ENCODE measurements at places on chromosomes 16 and 17. TPM values are rescaled to one million over a fixed set of nuclear protein-coding genes. Genes with fewer than 3 reads are reported as not detected.

GRCh38 chr16:14341324-14342225 lies 270.5 kb downstream of the MRTFB start:
- H3K4me3 ChIP-seq, result no peak overlapping the region
- H3K4me1 ChIP-seq, result no peaks in the 10 kb centered on the region
- no peak for DNase-seq
- H3K36me3 ChIP-seq, result no peaks in the 10 kb centered on the region

DNA sequence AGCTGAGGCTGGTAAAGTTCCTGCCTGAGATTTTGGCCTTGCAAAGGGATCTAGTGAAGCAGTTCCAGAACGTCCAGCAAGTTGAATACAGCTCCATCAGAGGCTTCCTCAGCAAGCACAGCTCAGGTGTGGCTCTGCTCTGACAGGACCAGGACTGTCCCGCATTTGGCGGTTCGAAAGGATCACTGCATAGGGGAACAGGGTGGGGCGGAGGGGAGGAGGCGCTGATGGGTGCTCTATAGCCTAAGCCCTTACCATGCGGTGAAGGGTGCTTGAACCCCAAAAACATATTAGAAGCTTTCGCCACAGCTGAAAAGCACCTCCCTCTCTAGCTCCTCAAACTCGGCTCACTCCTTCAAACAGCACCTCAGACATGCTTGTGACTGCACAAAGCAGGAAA lies 29.9 kb upstream of the ENDOV start:
- no peaks in the 10 kb centered on the region for H3K36me3 ChIP-seq
- H3K4me3 ChIP-seq, result no peak overlapping the region
- DNase-seq, result no peak

WNT3 gene
- total RNA-seq, result 14.0 TPM

DNA sequence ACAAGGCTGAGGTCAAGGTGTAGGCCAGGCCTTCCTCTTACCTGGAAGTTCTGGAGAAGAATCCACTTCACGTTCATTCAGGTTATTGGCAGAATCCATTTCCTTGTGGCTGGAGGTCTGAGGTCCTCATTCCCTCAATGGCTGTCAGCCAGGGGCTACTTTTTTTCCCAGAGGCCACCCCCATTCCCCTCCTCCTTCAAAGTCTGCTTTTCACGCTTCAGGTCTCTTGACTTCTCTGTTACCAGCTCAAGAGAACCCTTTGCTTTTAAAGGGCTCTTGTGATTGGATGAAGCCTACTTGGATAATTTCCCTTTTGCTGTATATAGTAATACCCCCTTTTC lies 55.1 kb upstream of the LGALS9 start:
- H3K36me3 ChIP-seq, result no peaks in the 10 kb centered on the region
- no peak overlapping the region for H3K4me3 ChIP-seq
- H3K27me3 ChIP-seq, result no peaks in the 10 kb centered on the region

- no peak overlapping the region for H3K27ac ChIP-seq
- H3K4me3 ChIP-seq, result peak overlapping the region; percentile 80
- DNase-seq, result no peak
Measured at GRCh38 chr16:2981177-2981898, 1.1 kb upstream of the PKMYT1 start.

DNA sequence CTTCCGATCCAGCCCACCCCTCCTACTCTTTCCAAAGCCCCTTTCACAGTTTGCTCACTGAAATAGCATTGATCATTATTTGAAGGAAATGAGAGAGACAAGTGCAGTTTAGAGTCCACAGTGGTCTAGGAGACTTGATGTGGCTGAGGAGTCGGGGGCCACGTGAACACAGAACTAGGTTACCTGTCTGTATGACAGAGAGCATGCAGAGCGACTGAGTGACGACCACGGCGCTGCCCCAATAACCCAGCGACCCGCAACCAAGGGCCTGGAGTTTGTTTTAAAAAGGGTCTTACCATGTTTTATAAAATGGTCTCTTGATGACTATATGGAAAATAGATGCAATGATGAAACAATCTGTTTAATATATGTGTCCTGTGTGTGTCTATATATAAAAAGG lies 39.5 kb downstream of the NDEL1 start:
- H3K27me3 ChIP-seq, result no peaks in the 10 kb centered on the region
- DNase-seq, result no peak
- no peaks in the 10 kb centered on the region for H3K4me1 ChIP-seq
- no peak overlapping the region for H3K4me3 ChIP-seq

DNA sequence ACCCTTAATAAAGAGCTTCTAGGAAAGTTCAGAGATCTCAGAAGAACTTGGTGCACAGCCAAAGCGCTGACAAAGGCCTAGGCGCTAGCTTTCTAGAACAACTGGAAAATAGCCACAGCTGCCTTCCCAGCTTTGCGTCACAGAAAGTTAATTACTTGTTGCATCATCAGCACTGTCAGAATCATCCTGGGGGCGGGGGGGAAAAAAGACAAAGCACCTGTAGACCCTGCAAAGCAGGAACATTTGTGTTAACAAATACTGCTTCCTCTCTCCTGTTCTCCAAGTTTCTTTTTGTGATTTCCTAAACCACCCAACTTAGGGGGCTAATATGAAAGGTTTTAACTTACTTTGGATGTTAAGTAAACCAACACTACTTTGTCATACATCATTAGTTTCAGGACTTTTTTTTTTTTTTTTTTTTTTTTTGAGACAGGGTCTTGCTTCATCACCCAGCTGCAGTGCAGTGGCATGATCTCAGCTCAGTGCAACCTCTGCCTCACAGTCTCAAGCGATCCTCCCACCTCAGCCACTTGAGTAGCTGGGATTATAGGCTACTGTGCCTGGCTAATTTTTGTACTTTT lies 4.8 kb upstream of the AARSD1 start:
- DNase-seq, result no peak
- no peaks in the 10 kb centered on the region for H3K4me1 ChIP-seq
- H3K4me3 ChIP-seq, result no peak overlapping the region

- no peaks in the 10 kb centered on the region for H3K27me3 ChIP-seq
- no peak for DNase-seq
- no peaks in the 10 kb centered on the region for H3K4me1 ChIP-seq
- no peaks in the 10 kb centered on the region for H3K36me3 ChIP-seq
Measured at GRCh38 chr16:576823-577201, 7.0 kb downstream of the PIGQ start.

DNA sequence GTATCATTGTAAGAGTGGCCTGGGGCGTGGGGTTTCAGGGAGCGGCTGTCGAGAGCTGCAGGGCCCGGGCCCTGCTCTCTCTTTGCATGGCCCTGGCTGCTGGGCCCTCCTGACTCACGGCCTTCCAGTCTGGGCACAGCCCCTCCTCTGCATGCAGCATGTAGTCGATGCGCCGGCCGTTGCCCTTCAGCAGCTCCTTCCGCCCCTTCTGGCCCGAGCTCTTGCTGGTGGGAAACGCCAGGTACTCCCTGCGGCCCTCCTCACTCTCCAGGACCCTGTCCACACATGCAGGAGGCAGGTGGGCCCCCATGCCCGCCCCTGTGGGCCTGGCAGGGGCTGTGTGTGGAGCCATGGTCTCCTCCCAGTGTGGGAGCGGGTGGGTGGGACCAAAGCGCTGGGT lies 50.7 kb downstream of the PRMT7 start:
- no peaks in the 10 kb centered on the region for H3K4me1 ChIP-seq
- H3K27ac ChIP-seq, result no peak overlapping the region
- no peaks in the 10 kb centered on the region for H3K27me3 ChIP-seq
- no peak for DNase-seq

GRCh38 chr17:66702106-66702936 lies 132.6 kb upstream of the CACNG5 start:
- peaks cover 48% of the 10 kb centered on the region for H3K4me1 ChIP-seq
- no peaks in the 10 kb centered on the region for H3K27me3 ChIP-seq
- no peaks in the 10 kb centered on the region for H3K36me3 ChIP-seq
- peak overlapping the region; percentile 75 for H3K27ac ChIP-seq

IRX5 gene
- not detected for total RNA-seq

MPP3 gene
- total RNA-seq, result 17.4 TPM

GRCh38 chr17:38436386-38436785 lies 8.1 kb downstream of the ARHGAP23 start:
- no peak overlapping the region for H3K27ac ChIP-seq
- H3K36me3 ChIP-seq, result no peaks in the 10 kb centered on the region
- no peak for DNase-seq
- H3K4me1 ChIP-seq, result no peaks in the 10 kb centered on the region

- peak overlapping the region; percentile 38 for H3K27ac ChIP-seq
- H3K27me3 ChIP-seq, result peaks cover 55% of the 10 kb centered on the region
- DNase-seq, result peak; percentile 42
- H3K36me3 ChIP-seq, result no peaks in the 10 kb centered on the region
Measured at GRCh38 chr16:86664522-86665318, 86.4 kb downstream of the FOXL1 start.

GRCh38 chr16:24102209-24102660 lies 153.9 kb upstream of the CACNG3 start:
- H3K36me3 ChIP-seq, result no peaks in the 10 kb centered on the region
- no peak overlapping the region for H3K4me3 ChIP-seq
- no peak for DNase-seq
- no peak overlapping the region for H3K27ac ChIP-seq
- no peaks in the 10 kb centered on the region for H3K4me1 ChIP-seq

DNA sequence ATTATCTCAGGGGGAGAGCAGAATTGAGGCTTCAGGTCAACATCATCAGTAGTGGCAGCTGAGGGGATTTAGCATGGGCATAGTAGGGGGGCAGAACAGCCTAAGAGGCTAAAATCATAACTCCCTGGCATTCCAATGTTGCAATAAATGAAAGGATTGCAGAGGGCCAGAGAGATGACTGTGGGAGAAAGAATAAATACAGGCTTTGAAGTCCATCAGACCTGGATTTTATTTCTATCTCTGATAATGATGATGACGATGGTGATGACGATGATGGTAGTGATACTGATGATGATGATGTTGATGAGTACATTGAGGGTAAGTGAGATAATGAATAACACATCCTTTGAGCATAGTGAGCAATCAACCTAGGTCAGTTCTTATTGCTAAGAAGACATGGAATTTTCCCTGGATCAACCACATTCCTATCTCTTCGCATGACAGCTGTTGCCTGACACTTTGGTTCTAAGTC lies 107.4 kb upstream of the CDH11 start:
- H3K4me3 ChIP-seq, result no peak overlapping the region
- peaks cover 8% of the 10 kb centered on the region for H3K27me3 ChIP-seq
- no peaks in the 10 kb centered on the region for H3K4me1 ChIP-seq
- no peaks in the 10 kb centered on the region for H3K36me3 ChIP-seq
- H3K27ac ChIP-seq, result no peak overlapping the region

- peak; percentile 86 for DNase-seq
- H3K36me3 ChIP-seq, result no peaks in the 10 kb centered on the region
- H3K27me3 ChIP-seq, result no peaks in the 10 kb centered on the region
- peak overlapping the region; percentile 67 for H3K27ac ChIP-seq
- peak overlapping the region; percentile 38 for H3K4me3 ChIP-seq
Measured at GRCh38 chr17:81097134-81097942, 62.4 kb downstream of the BAIAP2 start.

DNA sequence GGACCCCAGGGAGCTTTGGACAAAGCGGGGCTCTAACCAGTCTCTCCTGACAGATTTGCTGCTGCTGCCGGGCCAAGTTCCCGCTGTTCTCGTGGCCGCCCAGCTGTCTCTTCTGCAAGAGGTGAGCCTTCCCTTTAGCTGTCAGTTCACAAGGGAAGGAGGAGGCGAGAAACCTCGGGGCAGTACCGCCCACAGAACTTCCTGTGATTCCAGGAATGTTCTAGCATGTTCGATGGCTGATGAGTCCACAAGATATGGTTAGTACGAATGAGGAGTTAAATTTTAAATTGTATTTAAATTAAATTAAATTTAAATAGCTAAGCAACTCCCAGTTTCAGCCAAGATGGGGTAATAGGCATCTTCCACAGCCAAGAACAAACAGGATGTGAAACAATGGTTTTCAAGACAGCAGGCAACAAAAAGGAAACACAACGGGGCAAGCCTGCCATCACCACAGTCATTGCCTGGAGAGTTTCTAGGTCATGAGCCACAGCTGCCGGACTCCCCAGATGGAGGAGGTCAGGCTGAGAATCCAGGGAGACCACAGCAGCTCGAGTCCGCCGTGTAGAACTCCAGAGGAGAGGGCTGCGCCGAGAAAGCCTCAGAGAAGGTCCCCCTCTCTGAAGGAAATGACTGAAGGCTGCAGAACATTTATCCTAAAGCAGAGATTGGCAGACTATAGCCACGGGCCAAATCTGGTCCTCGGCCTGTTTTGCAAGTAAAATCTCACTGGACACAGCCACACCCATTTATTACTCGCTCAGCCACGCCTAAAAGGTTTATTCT lies 9.5 kb upstream of the TCF25 start:
- H3K4me3 ChIP-seq, result no peak overlapping the region
- H3K36me3 ChIP-seq, result no peaks in the 10 kb centered on the region
- no peak overlapping the region for H3K27ac ChIP-seq
- H3K27me3 ChIP-seq, result no peaks in the 10 kb centered on the region
- no peak for DNase-seq
- H3K4me1 ChIP-seq, result peaks cover 9% of the 10 kb centered on the region

UBE2Z gene
- 99.4 TPM for total RNA-seq

DNA sequence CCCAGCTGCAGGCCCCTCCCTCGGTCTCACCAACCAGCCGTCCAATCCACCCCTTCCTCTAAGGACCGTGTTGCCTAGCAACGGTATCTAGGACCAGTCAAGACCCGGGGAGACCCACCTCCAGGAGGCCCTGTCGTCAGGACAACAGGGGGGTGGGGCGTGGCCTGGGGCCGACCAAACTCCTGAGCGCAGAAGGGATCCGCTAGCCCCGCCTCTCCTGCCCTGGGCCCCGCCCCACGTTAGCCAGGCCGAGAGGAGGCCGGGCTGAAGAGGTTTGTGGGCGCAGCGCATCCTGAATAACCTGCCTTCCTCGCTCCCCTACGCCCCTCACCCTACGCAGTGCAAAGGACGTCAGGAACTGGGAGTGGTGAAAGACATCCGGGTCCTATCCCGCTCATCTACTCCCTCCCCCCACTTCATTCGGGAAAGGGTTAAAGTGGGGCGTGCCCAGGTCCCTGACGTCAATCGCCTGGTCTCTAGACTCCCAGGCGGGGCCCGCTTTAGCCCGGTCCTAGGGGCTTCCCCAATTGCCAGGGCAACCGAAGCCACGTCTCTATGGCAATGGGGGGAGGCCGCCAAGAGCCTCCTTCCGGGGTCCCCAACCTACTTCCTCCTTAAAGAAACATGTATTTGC lies 14.7 kb downstream of the DLG4 start:
- H3K27ac ChIP-seq, result no peak overlapping the region
- H3K36me3 ChIP-seq, result no peaks in the 10 kb centered on the region
- no peak for DNase-seq

GDPD3 gene
- total RNA-seq, result 27.5 TPM

GRCh38 chr16:57007530-57007929 lies 18.2 kb downstream of the NLRC5 start:
- DNase-seq, result no peak
- peaks cover 8% of the 10 kb centered on the region for H3K4me1 ChIP-seq
- H3K36me3 ChIP-seq, result no peaks in the 10 kb centered on the region
- no peak overlapping the region for H3K27ac ChIP-seq
- no peaks in the 10 kb centered on the region for H3K27me3 ChIP-seq

All from PC-9 (cell line).